ENCODE measurements at places on chromosomes 3 and 15.

DNA sequence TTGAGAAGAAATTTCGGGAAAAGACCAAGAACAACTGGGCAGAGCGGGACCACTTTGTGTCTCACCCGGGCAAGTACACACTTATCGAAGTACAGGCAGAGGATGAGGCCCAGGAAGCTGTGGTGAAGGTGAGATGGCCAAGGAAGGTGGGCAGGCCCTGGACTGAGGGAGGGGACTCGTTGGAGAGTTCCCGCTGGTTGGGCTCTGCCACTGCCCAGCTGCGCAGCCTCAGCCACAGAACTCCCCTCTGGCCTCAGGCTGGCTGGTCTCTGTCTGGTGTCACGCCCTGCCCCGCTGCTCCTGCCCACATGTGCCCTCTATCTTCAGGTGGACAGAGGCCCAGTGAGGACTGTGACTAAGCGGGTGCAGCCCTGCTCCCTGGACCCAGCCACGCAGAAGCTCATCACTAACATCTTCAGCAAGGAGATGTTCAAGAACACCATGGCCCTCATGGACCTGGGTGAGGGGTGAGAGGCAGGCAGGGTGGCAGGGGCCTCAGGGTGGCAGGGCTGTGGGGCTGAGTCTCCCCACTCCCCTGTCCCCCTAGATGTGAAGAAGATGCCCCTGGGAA, 2.4 kb downstream of the PARP3 start:
- DNase-seq = no peak

DNA sequence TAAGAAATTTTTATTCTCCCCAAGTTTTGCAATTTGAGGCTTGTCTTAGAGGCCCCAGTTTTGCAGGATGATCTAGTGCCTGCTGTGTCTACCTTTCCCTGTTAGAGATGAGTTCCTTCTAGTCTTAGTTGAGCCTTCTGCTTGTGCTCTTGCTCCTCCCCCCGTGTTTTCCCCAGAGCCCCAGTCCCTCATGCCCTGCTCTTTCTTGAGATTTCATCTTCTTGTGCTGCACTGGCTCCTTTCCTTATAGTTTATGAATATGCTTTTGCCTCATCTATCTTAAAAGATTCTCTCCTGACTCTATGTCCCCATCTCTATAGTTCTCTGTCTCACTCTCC, 4.7 kb downstream of the GAP43 start:
- DNase-seq = no peak

DNA sequence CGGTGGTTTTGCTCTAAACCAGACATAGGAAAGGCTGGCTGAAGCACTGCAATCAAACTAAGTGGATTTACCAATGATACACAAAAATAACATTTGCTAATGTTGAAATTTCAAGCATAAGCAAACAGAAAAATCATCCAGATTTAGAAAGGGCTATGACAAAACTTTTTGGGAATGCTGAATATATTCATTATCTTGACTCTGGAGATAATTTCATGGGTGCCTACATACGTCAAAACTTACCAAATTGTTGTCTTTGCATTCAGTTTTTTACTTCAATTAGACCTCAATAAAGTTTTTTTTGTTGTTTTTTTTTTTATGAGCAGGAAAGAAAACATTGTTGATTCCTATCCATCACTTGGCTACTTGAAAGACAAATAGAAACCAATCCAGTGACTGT, 140.8 kb downstream of the NR2E3 start:
- no peak for DNase-seq

GRCh38 chr3:53065841-53066480, 20.1 kb upstream of the SFMBT1 start:
- no peak for DNase-seq

DNA sequence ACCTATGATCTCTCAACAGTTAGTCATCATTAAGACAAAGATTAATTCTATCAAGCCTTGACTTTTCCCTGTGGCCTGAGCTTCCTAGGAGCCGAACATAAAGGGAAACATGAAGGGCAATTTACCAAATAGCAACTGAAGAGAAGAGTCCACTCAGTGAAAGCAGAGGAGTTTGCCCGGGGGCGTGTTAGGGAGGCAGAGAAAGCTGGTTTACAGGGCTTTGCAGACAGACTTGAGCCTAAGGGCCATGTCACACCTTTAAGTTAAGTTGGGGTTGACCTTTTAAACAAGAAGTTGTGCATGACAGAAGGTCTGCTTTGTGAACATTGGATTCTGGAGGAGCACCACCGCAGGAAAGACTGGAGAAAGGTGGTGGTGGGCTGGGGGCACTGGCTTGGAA, 701.8 kb upstream of the CFAP20DC start:
- DNase-seq = no peak

DNA sequence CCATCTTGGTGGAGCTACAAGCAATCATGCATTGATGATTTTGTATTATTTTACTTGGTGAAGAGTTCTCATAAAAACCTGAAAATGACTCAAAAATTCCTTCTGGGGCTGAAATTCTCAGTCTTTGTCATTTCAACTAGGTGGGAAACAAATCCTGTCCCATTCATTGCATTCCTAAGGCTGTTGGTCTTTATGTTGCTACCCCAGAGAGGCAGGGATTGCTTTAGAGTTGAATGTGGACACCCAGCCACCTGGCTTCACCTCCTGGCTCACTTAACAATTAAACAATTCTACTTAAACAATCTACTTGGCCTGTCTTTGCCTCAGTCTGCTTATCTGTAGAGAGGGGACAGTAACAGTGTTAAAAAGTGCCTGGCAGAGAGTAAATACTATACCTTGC, 117.3 kb upstream of the UBE3A start:
- no peak for DNase-seq

DNA sequence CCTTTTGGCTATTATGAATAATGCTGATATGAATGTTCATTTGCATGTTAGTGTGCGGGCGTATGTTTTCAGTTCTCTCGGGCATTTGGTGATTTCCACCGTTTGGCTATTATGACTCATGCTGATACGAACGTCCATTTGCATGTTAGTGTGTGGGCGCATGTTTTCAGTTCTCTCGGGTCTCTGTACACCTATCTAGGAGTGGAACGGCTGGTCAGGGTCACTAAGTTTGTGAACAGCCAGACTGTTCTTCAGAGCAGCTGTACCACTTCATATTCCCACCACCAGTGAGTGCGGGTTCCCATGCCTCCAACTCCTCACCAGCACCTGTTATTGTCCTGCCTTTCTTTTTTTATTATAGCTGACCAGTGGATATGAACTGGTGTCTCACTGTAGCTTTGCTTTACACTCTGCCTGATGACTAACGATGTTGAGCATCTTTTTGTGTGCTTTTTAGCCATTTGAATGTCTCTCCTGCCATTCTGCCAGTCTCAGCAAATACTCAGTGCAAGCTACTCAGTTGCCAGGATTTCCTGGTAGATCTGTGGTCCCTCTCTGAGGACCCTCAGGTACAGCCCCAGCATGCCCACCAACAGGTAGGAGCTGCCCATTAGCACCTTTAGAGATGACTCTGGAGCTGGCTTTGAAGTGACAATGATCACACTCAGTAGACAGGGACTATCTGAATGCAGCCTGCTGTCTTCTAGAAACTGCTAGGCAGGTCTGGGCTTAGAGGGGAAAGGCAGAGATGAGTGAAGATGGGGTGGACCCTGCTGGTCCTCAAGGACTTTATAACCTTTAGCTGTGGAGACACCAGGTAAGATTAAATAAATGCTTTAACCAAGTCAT, 141.1 kb downstream of the XXYLT1 start:
- DNase-seq = no peak

DNA sequence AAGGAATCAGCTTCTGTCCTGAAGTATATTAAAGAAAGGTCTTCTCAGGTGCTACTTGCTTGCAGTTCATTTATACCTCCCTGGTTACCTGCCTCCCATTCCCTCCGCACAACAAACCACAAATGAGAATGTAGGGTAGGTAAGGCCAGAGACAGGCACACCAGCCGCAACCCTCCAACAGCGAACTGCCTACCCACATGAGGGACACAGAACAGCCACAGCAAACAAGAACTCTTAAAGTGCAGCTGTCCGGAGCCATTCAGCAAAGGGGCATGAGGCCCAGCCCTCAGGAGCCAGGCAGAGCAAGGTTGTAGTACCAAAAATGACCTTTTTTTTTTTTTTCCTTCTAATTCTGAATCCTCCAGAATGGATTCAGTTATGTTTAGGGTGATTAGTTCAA, 52.4 kb downstream of the SPSB4 start:
- DNase-seq = no peak

GRCh38 chr15:64651601-64652191, 123.7 kb downstream of the RBPMS2 start:
- DNase-seq = no peak

GRCh38 chr3:2950159-2950558, 160.0 kb downstream of the IL5RA start:
- no peak for DNase-seq

DNA sequence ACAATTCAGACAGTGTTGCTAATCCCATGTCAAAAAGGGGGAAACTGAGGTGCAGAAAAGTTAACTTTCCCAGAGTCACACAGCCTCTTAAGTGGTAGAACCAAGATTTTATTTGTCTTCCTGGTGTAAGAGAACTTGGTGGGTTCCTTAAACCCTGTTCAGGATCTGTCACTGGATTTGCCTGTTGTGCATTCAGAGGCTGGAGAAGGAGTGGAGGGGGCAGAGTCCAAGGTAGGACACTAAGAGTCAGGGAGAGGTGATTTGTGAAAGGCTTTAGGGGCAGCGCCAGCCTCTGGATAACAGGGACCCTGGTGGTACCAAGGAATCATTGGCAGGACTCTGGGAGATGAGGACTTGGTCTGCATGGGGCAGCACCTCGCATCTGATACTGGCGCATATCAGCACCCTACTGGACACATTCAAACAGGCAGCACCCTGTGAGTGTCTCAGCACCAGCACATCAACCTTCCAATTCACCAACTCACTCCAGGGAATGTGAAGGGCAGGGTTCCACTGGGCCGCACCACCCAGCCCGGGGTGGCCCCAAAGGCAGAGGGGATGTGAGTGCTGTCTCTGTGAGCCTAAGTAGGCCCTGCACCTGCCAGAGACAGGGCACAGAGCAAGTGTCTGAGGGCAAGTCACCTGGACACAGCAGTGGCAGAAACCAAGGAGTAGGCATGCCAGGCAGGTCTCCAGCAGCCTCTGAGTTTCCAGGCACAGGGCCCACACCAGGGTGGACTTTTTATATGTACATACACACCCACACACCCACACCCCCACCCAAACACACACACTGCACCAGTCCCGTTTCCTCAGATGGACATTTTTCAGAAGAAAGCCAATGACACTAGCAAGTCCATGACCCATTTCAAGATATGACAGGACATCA, 71.6 kb downstream of the LIPC start:
- no peak for DNase-seq

DNA sequence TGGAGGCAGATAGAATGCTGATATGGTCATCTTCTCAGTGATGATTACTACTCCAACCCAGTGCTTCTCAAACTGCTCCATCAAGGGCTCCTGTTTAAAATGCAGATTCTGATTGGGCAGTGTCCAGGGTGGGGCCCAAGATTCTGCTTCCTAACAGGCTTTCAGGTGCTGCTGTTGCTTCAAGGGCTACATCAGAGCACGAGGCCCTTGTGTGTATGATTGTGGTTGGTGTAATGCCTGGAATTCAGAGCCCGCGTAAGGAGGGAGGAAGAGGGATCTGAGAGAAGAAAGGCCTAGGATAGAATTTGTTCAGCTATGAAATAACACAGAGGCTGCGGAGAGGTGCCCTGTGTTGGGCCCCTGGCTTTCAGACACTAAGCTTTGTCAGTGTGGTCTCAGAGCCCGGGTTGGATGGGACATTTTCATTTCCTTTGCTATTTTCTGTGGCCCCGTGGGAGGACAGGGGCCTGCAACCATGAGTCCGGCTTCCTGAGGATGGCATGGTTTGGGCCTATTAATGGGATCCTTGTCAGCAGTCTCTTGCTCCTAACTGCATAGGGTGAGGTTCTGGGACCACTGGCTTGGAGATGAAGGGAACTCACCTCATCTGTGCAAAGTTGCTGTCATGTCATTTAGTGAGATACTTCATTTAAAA, 53.0 kb downstream of the ATP1B3 start:
- DNase-seq = no peak

DNA sequence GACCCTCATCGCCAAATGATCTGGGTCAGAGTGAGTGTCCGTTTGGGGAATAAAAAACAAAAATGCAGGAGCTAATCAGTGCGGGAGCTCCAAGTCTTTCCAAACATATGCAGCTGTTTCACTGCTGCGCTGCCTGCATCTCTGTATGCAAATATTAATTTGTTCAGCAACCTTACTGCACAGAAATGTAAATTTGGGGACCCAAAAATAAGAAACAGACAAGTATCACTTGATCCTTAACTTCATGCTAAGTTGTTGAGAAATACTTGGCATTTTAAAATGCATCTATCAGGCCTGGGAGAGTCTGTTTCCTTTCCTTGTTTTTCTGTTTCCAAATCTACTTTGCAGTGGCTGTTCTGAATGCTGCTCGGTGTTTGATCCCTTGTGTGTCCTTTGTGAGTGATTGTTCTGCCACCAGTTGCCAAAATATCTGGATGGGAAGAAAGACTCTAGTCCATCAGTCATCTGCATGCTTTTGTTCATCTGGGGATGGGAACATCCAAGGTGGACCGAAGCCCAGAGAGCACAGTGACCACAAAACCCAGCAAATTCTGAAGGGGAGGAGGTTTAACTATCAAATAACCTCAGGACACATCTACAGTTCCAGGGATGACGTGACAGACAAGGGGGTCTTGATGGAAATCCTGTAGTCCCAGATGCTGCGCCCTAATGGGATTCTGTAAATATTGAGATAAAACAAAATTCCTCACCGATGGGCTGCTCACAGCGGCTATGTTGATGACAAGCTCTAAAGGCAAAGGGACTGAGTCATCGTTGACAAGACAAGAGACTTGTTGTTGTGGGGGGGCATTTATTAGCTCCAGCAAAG, 199.5 kb upstream of the WNT5A start:
- DNase-seq = no peak

- DNase-seq = no peak
Observed at GRCh38 chr3:14161282-14161681, 17.1 kb downstream of the XPC start.

- DNase-seq = no peak
Observed at GRCh38 chr3:186382217-186382885, 20.3 kb upstream of the DGKG start.

DNA sequence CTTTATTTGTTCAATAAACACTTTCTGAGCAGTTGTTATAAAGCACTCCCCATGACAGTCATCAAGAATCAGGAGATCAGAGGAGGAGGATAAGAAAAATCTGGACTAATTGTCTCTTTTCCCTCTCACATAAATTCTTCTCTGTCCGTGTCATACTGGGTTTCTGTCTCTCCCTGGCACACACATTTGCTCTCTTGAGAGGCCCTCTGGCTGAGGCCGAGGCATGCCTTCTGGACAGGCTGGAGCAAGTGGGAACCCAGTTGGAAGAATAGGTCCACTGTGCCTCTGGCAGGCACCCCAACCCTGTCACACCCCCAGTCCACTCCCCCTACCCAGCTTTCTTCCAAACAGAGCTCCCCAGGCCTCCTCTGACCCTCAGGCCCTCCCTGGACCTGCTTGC, 315.8 kb downstream of the UACA start:
- no peak for DNase-seq

GRCh38 chr15:83673385-83673784, 19.5 kb downstream of the ADAMTSL3 start:
- DNase-seq = no peak

GRCh38 chr3:159724627-159725026, 264.0 kb upstream of the IL12A start:
- no peak for DNase-seq
